ENCODE measurements at places on chromosomes 16 and 17. TPM values are rescaled to one million over a fixed set of nuclear protein-coding genes. Genes with fewer than 3 reads are reported as not detected.

Gene HOXB8
- total RNA-seq: not detected

Gene TAOK1
- total RNA-seq: 165 TPM

Gene MMP15
- total RNA-seq: 19.4 TPM

Gene TPSG1
- not detected for total RNA-seq

Gene LPO
- 0.23 TPM for total RNA-seq

Gene TPSD1
- not detected for total RNA-seq

Gene CCDC78
- total RNA-seq: 8.8 TPM

Gene CHST5
- 0.92 TPM for total RNA-seq

Gene KDM6B
- 13.1 TPM for total RNA-seq

Gene EFCAB13
- total RNA-seq: 7.4 TPM

Gene MYH11
- total RNA-seq: 0.23 TPM

Gene C17orf50
- total RNA-seq: not detected

Gene MFAP4
- total RNA-seq: 0.92 TPM

Gene FOXF1
- 0.92 TPM for total RNA-seq

Gene C16orf92
- total RNA-seq: not detected

Gene TMEM208
- 23.1 TPM for total RNA-seq

Gene HOXB1
- total RNA-seq: not detected

Gene CDRT15L2
- total RNA-seq: not detected

Gene DOC2B
- 33.0 TPM for total RNA-seq

All from diencephalon (tissue), 1 donor.